CD4-positive, alpha-beta T cell treated with Interleukin-6 for 4 hours (primary cell): ENCODE measurements at places on chromosomes 7 and 10.

- DNase-seq: no peak
Measured at GRCh38 chr7:112654322-112655216, 135.6 kb downstream of the TMEM168 start.

GRCh38 chr7:29435167-29435566 is 128.5 kb upstream of the PRR15 start:
- no peak for DNase-seq

DNA sequence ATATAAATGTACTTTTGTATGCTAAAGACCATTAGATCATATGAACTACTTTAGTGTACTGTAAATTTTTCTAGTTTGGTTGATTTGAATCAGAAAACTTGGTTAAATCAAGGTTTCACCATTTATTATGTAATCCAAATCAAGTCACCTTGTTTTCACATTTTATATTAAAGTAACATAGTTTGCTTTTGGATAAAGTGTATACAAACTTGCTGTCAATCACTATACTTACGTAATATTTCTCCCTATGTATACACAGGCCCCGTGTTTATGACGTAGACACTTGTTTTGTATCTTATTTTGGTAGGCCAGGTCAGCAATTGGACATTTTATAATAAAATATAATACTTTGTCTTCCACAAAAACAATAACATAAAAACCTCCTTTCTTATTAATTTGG is 32.2 kb downstream of the NAMPT start:
- DNase-seq: no peak

DNA sequence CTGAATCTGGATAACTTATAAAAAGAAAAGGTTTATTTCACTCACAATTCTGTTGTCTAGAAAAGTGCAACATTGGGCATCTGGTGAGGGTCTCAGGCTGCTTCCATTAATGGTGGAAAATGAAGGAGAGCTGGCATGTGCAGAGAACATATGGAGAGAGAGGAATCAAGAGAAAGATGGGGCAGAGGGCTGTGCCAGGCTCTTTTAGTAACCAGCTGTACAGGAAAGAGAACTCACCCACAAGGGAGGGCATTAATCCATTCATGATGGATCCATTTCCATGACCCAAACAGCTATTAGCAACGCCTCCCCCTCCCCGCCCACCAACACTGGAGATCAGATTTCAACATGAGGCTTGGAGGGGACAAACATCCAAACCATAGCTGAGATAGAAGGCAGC is 61.7 kb upstream of the LYZL1 start:
- DNase-seq: no peak

GRCh38 chr7:74129887-74130286 is 44.3 kb upstream of the EIF4H start:
- DNase-seq: no peak

- DNase-seq: no peak
Measured at GRCh38 chr7:116929021-116929420, 24.3 kb upstream of the ST7 start.

DNA sequence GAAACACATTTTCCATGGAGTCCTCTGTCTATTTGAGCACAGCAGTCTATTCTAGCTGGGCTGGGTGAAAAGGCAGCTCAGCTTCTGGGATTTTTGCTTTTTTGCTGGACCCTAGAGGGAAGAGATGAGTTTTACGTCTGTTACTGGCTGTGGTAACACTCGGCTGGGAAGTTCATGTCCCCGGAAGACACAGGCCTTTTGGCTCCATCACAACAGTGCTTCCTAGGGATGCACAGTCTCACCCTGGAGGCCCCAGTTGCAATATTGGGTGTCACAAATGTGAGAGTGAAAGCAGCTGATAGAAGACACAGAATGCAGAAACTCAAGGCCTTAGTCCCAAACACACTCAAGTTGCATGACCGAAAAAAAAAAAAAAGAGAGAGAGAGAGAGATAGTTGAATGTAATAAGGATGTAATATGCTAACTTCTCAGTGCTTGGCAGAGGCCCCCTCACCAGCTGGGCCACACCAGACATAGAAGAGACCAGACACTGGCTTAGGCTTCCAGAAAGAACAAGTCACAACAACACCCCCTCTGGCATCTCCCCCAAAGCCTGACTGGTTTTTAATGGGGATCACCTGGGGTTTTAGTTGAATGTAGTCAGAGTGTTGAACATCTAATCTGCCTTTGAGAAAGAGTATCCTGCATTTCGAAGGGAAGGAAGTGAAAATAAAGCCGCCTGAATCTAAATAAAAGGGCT is 545.4 kb upstream of the FZD8 start:
- no peak for DNase-seq

DNA sequence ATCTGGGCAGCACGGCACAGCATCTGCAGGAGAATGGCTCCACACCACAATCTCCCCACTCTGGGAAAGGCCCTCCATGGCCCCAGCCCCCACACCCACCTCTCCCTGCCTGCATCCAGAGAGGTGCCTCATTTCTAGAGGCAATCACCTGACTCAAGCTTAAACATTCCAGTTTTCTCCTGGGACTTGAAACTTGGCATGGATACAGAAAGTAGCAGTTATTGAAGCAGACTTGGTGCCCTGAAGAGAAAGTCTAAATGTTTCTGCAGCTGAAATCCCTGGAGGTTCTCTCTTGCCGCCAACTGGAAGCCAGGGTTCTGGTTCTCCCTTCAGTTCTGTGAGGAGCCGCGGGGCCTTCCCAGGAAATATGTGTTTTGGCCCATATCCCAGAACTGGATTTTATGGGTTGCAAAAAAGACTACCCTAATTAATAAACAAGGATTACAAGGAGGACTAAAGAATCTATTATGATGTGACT is 122.8 kb downstream of the SKIDA1 start:
- DNase-seq: no peak

DNA sequence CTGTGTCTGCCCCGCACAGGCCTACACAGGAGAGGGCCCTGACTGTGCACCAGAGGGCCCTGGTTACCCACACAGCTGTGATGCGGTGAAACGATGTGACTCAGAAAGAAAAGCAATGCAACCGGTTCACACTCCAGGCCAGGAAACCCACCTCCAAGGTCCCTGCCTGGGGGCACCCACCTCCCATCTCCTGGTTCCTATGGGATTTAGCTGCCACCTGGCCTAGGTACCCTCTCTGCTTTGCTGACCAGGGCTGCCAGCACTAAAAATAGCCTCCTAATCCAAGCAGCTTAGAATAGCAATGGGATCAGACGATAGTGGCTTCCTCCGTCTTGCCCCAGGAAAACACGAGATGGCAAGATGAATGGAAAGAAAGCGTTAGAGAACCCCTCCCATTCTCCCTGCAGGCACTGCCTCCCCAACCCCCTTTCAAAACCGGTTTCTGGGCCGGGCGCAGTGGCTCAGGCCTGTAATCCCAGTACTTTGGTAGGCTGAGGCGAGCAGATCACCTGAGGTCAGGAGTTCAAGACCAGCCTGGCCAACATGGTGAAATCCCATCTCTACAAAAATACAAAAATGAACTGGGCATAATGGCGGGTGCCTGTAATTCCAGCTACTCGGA is 12.4 kb downstream of the RBP3 start:
- DNase-seq: no peak

DNA sequence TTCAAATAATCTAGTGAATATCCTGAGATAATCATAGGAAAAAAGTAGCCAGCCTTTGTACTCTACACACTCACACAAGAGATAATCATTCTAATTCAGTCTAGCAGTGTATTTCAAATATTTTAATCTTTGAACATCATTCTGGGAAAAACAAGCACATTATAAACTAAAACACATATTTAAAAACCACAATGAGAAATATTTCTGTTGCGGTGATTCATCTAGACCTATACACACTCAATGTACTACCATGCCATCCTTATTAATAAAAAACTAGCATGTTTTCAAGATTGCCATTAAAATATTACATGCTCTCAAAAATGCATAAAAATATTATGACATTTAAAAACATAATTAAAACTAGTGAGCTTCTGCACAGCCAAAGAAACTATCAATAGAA is 11.8 kb downstream of the COG5 start:
- no peak for DNase-seq

- no peak for DNase-seq
Measured at GRCh38 chr7:123285076-123285700, 85.4 kb upstream of the SLC13A1 start.

DNA sequence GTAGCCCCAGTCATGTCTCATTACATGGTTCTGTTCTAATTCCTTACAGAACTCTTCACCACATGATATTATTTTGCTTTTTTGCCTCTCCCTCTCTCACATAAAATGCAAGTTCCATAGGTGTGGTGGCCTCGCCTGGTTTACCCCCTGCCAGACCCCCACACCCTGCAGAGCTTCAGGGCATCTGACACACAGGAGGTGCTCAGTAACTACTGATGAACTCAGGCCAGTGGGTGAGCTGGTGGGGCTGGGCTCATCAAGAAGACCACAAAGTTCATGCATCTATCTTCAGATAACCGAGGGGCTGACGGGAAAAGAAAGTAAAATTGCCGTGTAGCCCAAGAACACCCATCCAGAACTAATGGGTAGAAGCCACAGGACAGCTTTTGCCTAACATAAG is 253.1 kb downstream of the GRID1 start:
- DNase-seq: no peak
